A549 treated with dexamethasone at 1 μM for 4 hours (cell line): ENCODE measurements at places on chromosomes 4 and X. TPM values are rescaled to one million over a fixed set of nuclear protein-coding genes. Genes with fewer than 3 reads are reported as not detected.

The TRIML2 gene
- 32.4 to 48.9 TPM (median 38.8 TPM) in 5 replicates for total RNA-seq

The NLGN3 gene
- total RNA-seq, result 0.70 to 1.5 TPM (median 1.0 TPM) in 5 replicates

The FGF13 gene
- 0.05 to 0.06 TPM in 2 of 5 replicates, not detected in the others for total RNA-seq

The F11 gene
- not detected in 5 replicates for total RNA-seq

The PAK3 gene
- 0.02 to 0.16 TPM (median 0.04 TPM) in 4 of 5 replicates, not detected in the other for total RNA-seq

The RHOH gene
- total RNA-seq, result 0.08 to 0.20 TPM (median 0.16 TPM) in 5 replicates

The CXCL8 gene
- 3.7 to 9.1 TPM (median 5.3 TPM) in 5 replicates for total RNA-seq
